Eye (tissue), 1 donor: ENCODE measurements at places on chromosomes 3 and 15.

DNA sequence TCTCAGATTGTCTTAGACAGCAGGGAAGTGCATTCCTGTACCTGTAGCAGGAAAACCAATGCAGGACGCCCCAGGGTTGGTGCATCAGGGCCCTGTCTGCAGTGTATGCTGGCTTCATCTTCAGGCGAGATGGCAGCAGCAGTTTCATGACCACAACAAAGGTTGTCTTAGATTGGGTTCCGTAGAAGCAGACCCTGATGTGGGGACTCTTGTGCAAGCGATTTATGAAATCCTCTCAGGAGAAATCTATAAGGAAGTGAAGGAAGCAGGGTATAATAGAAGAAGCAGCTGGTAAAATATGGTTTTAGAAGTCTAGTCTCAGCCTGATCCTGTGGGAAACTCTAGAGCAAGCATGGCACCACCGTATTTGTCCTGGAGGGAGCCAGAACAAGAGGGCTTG lies 25.0 kb downstream of the DNAH1 start:
- no peak for DNase-seq

- DNase-seq: no peak
These were observed 255.7 kb upstream of the TBL1XR1 start for GRCh38 chr3:177452831-177453450.

- no peak for DNase-seq
These were observed 216.7 kb downstream of the ABHD5 start for GRCh38 chr3:43907508-43907858.

GRCh38 chr3:126135406-126136076 lies 44.8 kb downstream of the ALDH1L1 start:
- DNase-seq: no peak

DNA sequence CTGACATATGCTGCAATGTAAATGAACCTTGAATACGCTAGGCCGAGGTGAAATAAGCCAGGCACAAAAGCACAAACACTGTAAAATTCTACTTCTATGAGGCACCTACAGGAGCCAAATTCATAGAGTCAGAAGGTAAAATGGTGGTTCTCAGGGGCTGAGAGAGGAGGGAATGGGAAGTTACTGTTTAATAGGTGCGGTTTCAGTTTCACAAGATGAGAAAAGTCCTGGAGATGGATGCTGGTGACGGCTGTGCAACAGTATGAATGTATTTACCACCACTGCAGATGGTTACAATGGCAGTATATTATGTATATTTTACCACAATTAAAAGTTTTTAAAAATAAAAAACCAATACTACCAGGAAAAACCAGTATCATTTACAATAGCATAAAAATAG lies 4.0 kb downstream of the TNK2 start:
- no peak for DNase-seq

DNA sequence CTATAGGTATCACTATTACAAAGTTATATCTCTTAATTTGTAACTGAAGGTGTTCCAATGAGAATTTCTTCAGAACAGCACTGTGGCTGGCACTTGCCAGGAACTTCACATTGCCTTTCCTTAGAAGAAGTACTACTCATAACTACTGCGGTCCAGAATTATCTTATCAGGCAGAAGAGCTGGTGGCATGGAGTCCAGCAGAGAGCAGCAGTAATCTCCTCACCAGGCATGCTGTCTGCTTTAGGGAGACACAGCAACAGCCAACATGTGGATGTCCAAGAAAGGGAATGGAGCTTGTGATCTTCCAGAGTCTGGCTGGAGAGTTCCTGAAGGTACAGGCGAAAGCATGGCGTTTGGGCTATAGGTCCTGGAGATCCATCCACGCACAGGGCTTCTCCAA lies 919.7 kb upstream of the NR2F2 start:
- DNase-seq: no peak

DNA sequence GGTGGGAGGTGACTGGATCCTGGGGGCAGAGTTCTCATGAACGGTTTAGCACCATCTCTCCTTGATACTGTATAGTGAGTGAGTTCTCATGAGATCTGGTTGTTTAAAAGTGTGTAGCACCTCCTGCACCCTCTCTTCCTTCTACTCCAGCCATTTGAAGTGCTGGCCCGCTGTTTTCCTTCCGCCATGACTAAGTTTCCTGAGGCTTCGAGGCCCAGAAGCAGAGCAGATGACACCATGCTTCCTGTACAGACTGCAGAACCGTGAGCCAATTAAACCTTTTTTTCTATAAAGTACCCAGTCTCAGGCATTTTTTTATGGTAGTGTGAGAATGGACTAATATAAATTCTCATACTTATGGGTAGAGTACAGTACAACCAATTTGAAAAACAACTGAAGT lies 123.6 kb upstream of the BHLHE40 start:
- DNase-seq: no peak

- DNase-seq: no peak
These were observed 14.2 kb downstream of the MAP4 start for GRCh38 chr3:48001991-48002390.

GRCh38 chr15:91407269-91407889 lies 307.3 kb downstream of the SV2B start:
- DNase-seq: peak; percentile 0

GRCh38 chr3:140186421-140186920 lies 251.5 kb downstream of the CLSTN2 start:
- peak; percentile 73 for DNase-seq

DNA sequence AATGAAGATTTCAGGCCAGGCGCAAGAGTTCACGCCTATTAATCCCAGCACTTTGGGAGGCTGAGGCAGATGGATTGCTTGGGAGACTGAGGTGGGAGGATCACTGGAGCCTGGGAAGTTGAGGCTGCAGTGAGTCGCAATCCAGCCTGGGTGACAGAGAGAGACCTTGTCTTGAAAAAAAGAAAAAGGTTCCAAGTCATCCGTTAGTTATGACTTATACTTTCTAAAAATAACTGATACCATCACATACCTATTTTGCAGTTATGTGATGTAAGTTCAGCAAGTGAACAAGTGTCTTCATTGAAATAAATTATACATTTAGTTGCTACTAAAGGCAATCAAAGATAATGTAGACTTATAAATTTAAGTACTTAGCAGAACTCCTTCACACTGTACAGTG lies 22.1 kb downstream of the CLPX start:
- no peak for DNase-seq

GRCh38 chr3:4162096-4162495 lies 141.1 kb upstream of the SETMAR start:
- no peak for DNase-seq

GRCh38 chr3:101643009-101643844 lies 33.7 kb downstream of the ZBTB11 start:
- no peak for DNase-seq

DNA sequence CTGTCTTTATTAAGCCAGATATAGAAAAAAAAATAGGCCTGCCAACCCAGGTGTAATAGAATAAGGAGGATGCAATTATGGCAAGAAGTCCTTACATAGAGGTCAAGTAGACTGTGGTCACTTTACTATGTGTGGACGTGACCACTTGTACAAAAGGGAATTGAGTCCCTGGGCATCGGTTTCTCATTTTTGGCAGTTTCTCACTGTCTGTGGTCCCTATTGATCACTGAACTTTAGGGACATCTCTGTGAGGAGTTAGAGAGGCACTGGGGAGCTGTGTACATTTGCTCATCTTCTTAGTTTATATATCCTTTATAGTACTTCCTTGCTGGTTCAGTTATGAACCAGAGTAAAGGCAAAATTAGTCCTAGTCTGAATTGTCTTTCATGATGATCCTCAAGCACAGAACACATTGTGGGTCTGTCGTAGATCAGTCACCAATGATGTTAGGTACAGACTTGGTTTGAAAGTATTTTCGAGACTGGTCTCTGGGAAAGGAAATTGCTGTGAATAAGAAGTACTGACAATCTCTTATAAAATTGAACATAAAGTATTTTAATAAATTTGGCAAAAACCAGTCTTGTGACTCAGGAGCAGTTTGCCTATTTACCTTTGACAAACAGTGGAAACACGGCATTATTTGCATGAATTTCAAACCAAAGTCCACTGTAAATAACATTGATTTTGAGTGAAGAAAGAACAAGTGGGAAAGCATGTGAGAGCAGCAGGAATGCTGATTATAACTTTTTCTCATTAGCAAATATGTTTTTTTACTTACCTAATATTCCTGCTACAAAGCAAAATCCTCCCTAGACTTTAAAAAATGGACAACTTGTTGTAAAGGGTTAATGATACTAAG lies 218.9 kb upstream of the DPH6 start:
- no peak for DNase-seq

- DNase-seq: no peak
These were observed 140.9 kb downstream of the CHSY1 start for GRCh38 chr15:101110681-101111569.

DNA sequence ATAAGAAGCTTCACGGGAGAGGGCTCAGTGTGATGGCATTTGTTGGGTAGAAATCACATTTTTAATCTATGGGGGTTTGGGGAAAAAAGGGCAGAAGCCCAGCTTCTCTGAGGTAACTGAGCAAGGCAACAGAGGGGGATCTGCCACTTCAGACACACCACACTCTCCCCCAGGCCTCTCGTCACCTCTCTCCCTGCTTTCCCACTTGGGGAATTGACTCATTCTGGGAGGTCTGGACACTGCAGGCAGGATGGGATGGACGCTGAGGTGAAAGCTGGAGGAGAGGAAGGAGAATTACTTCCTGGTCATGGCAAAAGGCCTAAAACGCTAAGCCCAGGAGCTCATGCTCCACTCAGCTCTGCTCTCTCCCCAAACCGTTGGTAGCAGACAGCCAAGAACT lies 33.2 kb downstream of the MYO5C start:
- no peak for DNase-seq

GRCh38 chr3:186653080-186653707 lies 12.6 kb upstream of the HRG start:
- DNase-seq: no peak

- peak; percentile 11 for DNase-seq
These were observed 614.4 kb upstream of the NR2F2 start for GRCh38 chr15:95715906-95716656.

DNA sequence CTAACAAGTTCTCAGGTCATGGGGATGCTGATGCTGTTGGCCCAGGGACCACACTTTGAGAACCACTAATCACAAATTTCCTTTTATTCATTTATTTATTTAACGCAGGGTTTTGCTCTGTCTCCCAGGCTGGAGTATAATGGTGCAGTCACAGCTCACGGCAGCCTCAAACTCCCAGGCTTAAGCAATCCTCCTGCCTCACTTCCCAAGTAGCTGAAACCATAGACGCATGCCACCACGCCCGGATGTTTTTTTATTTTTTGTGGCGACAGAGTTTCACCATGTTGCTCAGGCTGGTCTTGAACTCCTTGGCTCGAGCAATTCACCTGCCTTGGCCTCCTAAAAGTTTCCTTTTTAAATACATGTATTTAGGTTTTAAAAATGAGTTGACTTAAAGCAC lies 20.7 kb upstream of the ISLR2 start:
- no peak for DNase-seq

GRCh38 chr15:75684648-75685047 lies 28.0 kb downstream of the CSPG4 start:
- no peak for DNase-seq

DNA sequence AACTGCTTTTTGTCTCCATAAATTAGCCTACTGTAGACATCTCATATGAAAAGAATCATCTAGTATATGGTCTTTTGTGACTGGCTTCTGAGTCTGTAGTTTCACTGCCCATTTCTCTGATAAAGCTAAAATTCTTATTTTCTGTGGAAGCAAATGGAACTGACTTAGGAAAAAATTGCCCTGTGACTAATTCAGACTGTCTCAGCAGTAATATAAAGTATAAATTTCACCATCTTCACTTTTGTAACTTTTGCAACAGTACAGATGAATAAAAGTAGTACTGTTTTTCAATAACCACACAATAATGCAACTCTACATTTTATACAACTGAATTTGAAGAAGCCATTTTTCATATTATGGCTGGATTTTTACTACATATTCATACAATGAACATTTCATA lies 104.1 kb downstream of the TBC1D5 start:
- DNase-seq: no peak

GRCh38 chr3:185308126-185308754 lies 54.4 kb upstream of the EHHADH start:
- peak; percentile 27 for DNase-seq

GRCh38 chr3:17806201-17806600 lies 63.8 kb upstream of the TBC1D5 start:
- DNase-seq: no peak

GRCh38 chr3:111746772-111747171 lies 112.3 kb upstream of the PHLDB2 start:
- no peak for DNase-seq

DNA sequence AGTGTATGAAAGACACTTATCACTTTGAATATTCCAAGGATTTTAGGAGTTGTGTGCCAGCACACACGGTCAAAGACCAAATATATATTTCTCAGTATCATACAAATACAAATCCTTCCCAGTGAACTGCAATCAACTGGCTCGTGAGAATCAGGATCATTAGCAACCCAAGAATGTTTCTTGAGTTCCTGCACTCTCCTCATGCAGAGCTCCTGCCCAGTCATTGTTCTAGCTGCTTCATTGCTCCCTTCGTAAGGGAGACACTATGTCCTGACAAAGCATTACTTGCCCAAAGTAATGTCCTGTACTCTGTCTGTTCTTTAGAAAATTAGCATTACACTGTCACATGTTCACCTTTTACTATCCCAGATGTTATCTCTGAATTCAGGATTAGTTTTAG lies 92.0 kb upstream of the SLC4A7 start:
- DNase-seq: no peak

GRCh38 chr15:89654847-89655805 lies at the start of gene KIF7:
Gene KIF7, minus strand, starts transcription at chr15:89655467. Its CDS starts 2,537 bp downstream, at chr15:89652930.
- DNase-seq: peak; percentile 87

DNA sequence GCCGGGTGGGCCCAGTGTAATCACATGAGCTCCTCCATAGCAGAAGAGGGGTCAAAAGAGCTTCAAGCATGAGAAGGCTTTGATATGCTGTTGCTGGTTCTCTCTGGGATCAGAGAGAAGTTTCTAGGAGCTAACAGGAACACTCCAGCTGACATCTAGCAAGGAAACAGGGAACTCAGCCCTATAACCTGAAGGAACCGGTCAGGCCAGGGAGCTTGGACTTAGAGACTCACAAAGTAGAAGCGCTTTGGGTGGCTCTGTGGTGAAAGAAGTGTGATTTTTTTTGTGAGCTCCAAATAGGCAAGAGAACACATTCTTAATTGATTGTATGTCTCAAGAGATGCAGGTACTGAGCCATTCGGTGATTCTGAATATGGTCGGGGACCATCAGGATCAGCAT lies 26.2 kb upstream of the EPHB1 start:
- DNase-seq: no peak

DNA sequence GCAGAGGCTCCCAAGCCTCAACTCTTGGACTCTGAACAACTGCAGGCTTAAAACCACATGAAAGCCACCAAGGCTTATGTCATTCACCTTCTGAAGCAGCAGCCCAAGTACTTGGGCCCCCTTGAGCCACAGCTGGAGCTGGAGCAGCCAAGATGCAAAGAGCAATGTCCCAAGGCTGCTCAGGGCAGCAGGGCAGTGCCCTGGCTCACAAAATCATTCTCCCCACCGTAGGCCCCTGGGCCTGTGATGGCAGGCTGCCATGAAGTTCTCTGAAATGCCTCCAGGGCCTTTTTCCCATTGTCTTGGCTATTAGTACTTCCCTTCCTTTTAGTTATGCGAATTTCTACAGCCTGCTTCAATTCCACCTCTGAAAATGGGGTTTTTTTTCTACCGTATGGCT lies 83.4 kb downstream of the DCLK3 start:
- DNase-seq: no peak

- no peak for DNase-seq
These were observed at the start of gene TMPRSS7 for GRCh38 chr3:112034436-112034835. Gene TMPRSS7, plus strand, starts transcription at chr3:112034736. Its CDS starts 110 bp downstream, at chr3:112034846.
